ENCODE measurements at places on chromosomes 3 and 15.

GRCh38 chr15:68717951-68718350 lies 102.7 kb downstream of the ANP32A start:
- no peaks in the 10 kb centered on the region for H3K27me3 ChIP-seq
- no peak for DNase-seq
- H3K4me1 ChIP-seq = no peaks in the 10 kb centered on the region
- H3K4me3 ChIP-seq = no peak overlapping the region
- H3K36me3 ChIP-seq = peaks cover 5% of the 10 kb centered on the region
- no peak overlapping the region for H3K27ac ChIP-seq

DNA sequence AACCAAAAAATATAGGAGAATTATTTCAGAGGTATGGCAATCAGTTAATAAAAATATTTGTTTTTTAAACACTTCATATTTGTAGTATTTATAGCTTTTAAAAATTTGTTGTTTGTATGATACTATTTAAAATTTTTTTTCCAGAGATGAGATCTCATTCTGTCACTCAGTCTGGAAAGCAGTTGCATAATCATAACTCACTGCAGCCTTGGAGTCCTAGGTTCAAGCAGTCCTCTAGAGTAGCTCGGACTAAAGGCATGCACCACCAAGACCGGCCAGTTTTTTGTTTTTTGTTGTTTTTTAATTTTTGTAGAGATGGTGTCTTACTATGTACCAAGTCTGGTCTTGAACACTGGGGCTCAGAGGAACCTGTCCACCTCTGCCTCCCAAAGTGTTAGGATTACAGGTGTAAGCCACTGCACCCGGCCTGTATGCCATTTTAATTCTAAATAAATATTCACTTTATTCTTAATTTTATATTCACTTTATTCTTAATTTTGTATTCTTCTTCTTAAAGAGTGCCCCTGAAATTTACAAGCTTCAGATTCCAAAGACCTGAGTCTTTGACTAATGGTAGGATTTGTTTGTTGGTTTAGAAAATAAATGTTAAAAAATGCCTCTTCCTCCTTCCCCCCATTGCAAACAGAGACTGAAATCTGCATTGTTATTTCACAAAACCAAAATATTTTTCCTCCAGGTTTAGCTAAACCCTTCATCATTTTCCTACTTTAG lies 9.4 kb downstream of the TGFBR2 start:
- DNase-seq = no peak
- H3K4me3 ChIP-seq = no peak overlapping the region
- H3K4me1 ChIP-seq = peaks cover 21% of the 10 kb centered on the region
- H3K36me3 ChIP-seq = peaks cover 1% of the 10 kb centered on the region

DNA sequence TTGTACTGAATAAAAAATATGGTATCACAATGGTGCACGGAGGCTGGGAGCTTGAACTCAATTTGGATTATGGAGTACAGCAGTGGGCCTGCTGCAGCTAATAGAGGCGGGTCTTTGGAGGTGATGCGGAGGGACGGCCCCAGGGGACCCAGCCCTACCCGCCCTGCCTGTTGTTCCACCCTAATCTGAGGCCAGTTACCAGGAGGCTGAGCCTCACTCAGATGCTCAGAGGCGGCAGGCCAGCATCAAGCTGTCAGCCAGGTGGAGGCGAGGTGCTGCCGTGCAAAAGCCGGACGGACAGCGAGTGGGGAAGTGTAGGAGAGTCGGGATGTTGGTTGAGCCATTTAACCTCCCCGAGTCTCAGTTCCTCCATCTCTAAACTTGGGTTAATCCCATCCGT lies 218.5 kb upstream of the RGMA start:
- no peaks in the 10 kb centered on the region for H3K4me1 ChIP-seq
- no peak for DNase-seq
- H3K4me3 ChIP-seq = no peak overlapping the region
- H3K27ac ChIP-seq = no peak overlapping the region
- H3K27me3 ChIP-seq = no peaks in the 10 kb centered on the region
- H3K36me3 ChIP-seq = no peaks in the 10 kb centered on the region

GRCh38 chr3:154981664-154982063 lies 98.5 kb upstream of the MME start:
- no peaks in the 10 kb centered on the region for H3K36me3 ChIP-seq
- DNase-seq = no peak
- H3K4me1 ChIP-seq = no peaks in the 10 kb centered on the region
- H3K27me3 ChIP-seq = no peaks in the 10 kb centered on the region
- no peak overlapping the region for H3K27ac ChIP-seq

- peak overlapping the region; percentile 65 for H3K27ac ChIP-seq
- peak; percentile 98 for DNase-seq
- no peak overlapping the region for H3K4me3 ChIP-seq
- H3K27me3 ChIP-seq = no peaks in the 10 kb centered on the region
- peaks cover 19% of the 10 kb centered on the region for H3K4me1 ChIP-seq
Observed at GRCh38 chr15:45454814-45455213, 67.7 kb downstream of the SLC30A4 start.

DNA sequence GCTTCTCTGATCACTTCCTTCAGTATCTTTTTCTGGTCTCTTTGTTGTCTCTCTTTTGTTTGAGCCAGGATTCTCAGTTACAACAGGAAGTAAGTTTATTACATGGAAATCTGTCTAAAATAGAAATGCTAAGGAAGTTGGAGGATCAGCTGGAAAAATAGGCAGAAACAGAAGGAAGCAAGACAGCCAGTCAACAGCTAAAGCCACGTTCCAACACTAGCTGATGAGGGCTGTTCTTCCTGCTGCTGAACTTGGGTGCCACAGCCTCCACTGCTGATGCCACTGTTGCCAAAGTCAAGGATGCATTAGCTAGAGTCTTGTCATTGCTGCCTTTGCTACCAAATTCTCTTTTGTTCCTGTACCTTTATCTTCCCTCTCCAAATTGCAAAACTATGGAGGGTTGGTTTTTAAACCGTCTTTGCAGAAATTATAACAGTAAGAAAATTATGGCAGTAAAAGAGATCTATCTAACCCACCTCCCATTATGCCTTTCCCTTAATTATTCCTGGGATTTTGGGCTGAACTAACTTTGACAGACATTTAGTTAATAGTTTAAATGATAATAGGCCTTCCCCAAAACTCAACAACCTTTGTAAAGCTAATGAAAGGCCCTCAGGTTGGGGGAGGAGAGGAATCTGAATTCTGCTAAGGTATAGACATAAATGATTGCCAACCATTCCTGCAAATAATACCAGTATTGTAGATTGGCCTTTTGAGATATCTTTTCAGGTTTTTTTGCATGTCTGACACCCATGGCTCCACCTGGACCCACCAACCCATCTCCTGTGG lies 27.4 kb upstream of the OR5K4 start:
- H3K4me1 ChIP-seq = no peaks in the 10 kb centered on the region
- H3K27me3 ChIP-seq = peaks cover 3% of the 10 kb centered on the region
- no peak for DNase-seq
- H3K27ac ChIP-seq = no peak overlapping the region
- no peak overlapping the region for H3K4me3 ChIP-seq

DNA sequence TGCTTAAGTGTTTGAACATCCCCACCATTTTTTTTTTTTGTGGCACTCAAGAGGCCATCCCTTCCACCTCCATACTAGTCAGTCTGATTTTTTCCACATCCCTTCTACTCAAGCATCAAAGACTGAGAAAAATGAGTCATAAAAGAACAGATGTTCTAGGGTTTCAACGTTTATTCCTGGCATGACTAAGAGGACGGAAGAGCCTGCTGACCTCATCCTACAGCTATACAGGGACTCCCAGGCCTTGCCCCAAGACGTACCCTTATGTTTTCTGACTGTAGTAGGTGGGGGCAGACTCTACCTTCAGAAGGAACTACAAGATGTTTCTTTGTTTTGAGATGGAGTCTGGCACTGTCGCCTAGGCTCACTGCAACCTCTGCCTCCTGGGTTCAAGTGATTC lies 3.3 kb upstream of the ITPKA start:
- no peaks in the 10 kb centered on the region for H3K36me3 ChIP-seq
- H3K27ac ChIP-seq = peak overlapping the region; percentile 64
- peak; percentile 99 for DNase-seq
- peaks cover 19% of the 10 kb centered on the region for H3K4me1 ChIP-seq

DNA sequence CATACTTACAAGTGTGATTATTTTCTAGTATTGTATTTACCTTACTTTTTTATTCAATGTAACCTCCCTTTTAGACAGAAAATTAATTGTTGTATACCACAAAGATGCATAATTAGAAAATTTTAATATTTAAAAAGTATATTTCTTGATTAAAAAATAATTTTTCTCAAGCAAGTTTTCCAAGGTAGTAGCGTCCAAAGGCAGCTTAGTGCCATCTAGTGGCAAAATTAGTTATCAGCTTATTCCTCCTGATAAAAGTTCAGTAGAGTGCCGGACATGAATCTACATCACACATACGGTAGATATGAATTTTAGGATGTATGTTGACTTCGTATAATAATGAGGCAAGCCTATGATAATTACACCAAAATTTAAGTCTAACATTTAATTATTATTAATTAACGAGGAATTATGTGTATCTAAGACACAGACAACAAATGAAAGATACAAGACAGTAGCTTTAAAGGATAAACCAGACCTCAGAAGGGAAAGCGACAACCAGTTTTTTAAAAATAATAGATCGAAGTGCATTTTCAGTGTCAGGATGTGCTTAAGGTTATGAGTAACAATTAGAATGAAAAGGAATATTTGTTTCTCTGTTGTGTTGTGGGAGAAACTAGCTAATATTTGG lies 405.9 kb downstream of the ROBO1 start:
- H3K36me3 ChIP-seq = no peaks in the 10 kb centered on the region
- H3K27ac ChIP-seq = no peak overlapping the region
- no peak overlapping the region for H3K4me3 ChIP-seq
- H3K27me3 ChIP-seq = no peaks in the 10 kb centered on the region
- DNase-seq = peak; percentile 58

DNA sequence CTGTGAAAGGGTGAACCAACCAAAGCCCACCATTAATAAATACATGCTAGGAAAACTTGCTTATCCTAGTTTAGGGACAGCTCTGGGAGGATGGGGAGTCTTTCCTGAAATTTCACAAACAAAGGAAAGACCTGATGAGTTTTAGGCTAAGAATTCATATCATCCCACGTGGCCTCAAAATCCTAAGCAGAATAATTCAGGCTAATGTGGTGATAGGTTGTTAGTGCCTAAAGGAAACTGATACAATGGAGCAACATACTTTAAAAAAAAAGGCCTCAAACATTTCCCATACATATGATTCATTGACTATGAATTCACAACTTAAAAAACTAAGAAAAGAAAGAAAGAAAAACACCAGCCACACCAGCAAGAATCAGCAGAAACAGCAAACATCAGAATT lies 126.9 kb upstream of the CNTN4 start:
- H3K36me3 ChIP-seq = no peaks in the 10 kb centered on the region
- DNase-seq = no peak
- no peak overlapping the region for H3K27ac ChIP-seq
- H3K4me1 ChIP-seq = no peaks in the 10 kb centered on the region
- no peak overlapping the region for H3K4me3 ChIP-seq

DNA sequence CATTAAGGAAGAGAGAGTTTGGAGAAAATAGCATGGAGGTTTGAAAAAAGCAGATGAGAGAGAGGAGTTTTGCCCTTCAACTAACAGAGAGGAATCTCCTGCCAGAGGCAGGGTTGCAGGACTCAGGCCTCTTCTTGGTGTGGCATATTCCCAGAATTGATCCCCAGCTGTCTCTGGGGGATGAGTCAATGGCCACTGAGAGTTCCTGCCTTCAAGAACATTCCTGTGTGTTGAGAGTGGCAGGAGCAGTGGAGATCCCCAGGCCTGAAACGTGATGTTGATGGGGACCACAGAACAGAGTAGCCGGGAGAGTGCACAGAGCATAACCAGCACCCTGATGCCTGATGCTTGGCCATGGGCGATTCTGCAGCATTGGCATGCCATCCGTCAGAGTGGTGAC lies 348.4 kb upstream of the THBS1 start:
- H3K36me3 ChIP-seq = no peaks in the 10 kb centered on the region
- no peaks in the 10 kb centered on the region for H3K27me3 ChIP-seq
- H3K27ac ChIP-seq = peak overlapping the region; percentile 44
- H3K4me3 ChIP-seq = no peak overlapping the region

GRCh38 chr15:63588826-63589225 lies 8.4 kb upstream of the FBXL22 start:
- peaks cover 1% of the 10 kb centered on the region for H3K4me1 ChIP-seq
- H3K36me3 ChIP-seq = peaks cover 17% of the 10 kb centered on the region
- no peak overlapping the region for H3K27ac ChIP-seq
- H3K27me3 ChIP-seq = no peaks in the 10 kb centered on the region
- DNase-seq = no peak
- no peak overlapping the region for H3K4me3 ChIP-seq

DNA sequence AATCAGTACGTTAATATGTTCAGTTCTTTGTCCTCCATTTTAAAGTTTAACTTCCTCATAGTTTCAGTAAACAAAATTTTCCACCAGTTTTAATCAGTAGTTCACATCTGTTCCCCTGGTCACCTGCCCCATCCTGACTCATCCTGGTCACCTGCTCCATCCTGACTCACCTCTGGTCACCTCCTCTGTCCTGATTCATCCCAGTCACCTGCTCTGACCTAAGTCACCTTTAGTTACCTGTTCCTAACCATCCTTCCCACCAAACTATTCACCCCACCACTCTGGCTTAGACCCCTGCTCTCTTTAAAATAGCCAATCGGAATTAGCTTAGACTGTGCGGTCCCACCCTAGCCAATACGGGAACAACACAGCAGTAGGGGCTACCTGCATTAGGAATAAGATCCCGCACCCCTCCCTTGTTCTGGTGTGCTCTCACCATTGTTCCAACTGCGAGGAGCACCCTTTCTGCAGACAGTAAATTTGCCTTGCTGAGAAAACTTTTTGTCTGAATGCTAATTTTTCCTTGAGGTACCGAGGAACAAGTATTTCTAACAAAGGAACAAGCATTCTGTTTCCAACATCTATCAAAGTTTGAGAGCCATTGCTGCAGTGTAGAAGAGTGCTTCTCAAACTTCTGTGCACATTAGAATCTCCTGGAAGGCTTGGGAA lies 169.3 kb downstream of the ADAMTS17 start:
- H3K27ac ChIP-seq = no peak overlapping the region
- no peak overlapping the region for H3K4me3 ChIP-seq
- no peak for DNase-seq
- no peaks in the 10 kb centered on the region for H3K27me3 ChIP-seq
- no peaks in the 10 kb centered on the region for H3K4me1 ChIP-seq

- H3K4me1 ChIP-seq = peaks cover 33% of the 10 kb centered on the region
- H3K27ac ChIP-seq = peak overlapping the region; percentile 95
- H3K36me3 ChIP-seq = no peaks in the 10 kb centered on the region
- no peaks in the 10 kb centered on the region for H3K27me3 ChIP-seq
- DNase-seq = peak; percentile 30
Observed at GRCh38 chr3:16061491-16061890, 113.0 kb upstream of the GALNT15 start.

GRCh38 chr15:99421172-99421656 lies 144.6 kb upstream of the MEF2A start:
- H3K4me1 ChIP-seq = peaks cover 13% of the 10 kb centered on the region
- no peaks in the 10 kb centered on the region for H3K36me3 ChIP-seq
- peak; percentile 39 for DNase-seq
- no peak overlapping the region for H3K4me3 ChIP-seq

DNA sequence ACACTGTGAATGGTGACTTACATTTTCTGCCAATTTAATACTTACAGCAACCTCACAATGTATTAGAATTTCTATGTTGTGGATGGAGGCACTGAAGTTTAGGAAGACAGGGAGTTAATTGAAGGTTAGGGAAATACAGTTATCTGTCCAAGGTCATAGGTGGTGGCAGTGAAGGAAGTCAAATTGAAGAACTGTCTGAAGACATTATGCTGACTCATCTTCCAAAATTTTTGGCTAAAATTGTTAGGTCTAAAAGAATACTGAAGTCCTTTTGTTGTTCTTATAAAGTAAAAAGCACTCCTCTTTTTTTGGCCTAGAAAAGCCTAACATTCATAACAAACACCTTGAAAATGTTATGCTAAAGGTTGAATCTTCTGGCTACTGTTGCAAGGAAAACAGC lies 27.7 kb downstream of the EMC4 start:
- no peak overlapping the region for H3K27ac ChIP-seq
- DNase-seq = no peak
- no peaks in the 10 kb centered on the region for H3K27me3 ChIP-seq
- no peaks in the 10 kb centered on the region for H3K4me1 ChIP-seq
